LoVo (cell line): ENCODE measurements at places on chromosomes 2 and 18.
A peak's percentile ranks its signal among the peaks of the same experiment; 100 is the strongest.

GRCh38 chr2:8412586-8412985 lies 269.3 kb upstream of the ID2 start:
- no peak for DNase-seq

DNA sequence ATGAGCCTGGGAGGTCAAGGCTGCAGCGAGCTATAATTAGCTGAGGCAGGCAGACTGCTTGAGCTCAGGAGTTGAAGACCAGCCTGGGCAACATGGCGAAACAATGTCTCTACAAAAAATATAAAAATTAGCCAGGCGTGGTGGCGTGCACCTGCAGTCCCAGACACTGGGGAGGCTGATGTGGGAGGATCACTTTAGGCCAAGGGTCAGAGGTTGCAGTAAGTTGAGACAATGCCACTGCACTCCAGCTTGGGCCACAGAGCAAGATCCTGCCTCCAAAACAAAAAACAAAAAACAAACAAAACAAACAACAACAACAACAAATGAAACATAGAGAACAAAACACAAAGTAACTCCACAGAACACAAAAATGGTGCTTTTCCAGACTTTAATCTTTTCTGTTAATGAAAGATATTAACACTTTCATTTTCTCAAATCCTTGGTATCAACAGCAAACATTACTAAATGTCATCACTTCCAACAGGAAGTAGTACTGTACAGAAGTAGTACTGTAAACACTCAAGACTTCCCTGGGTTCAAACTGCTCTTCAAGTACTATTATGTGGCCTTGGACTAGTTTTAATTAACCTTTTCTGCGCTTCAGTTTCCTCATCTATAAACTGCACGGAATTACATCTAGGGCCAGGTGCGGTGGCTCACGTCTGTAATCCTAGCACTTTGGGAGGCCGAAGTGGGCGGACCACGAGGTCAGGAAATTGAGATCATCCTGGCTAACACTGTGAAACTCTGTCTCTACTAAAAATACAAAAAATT lies 27.9 kb downstream of the PUM2 start:
- no peak for DNase-seq

DNA sequence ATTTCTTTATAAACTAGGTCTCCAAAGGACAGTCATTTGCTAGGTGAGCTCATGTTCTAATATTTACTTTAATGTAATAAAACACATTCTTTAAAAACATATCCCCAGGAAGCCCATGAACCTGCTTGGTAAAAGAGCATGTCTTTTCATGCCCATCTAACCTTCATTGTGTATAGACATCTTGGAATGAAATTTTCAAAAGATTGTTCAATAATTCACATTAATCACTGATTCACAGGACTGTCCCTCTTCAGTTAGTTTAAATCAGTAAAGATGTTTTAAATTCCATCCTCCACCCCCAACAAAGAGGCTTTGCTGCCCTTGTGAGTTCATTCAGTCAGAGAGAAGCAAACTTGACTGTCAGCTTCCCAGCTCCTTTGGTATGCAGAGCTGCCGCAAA lies 633.4 kb upstream of the CELF4 start:
- no peak for DNase-seq

DNA sequence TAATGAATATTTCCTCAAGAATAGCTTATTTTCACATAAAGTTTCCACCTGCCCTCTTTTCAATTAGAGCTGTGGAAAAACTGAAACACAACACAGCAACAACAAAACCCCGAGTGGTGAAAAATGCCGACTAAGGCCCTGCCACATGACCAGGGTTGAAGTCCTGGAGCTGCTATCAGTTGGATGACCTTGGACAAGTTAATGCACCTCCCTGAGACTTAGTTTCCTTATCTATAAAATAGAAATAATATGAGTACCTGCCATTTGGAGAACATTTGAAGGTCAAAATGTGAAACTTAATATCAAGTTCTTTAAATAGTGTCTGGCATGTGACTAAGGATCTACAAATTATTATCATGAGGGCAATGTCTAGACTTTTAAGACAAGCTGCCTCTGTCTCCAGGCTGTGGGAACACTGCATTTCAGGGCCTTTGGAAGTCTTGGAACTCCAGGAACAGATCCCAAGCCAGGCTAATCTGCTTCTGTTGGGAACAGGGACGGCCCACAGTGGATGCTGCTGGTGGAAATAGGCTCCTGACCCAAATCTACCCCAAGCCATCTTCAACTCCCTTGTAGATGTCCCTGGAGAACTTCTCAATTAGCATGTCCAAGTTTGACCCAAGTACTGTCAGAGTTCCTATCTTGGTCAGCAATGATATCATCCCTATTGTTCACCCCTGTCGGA lies 42.0 kb upstream of the TRIB2 start:
- no peak for DNase-seq

DNA sequence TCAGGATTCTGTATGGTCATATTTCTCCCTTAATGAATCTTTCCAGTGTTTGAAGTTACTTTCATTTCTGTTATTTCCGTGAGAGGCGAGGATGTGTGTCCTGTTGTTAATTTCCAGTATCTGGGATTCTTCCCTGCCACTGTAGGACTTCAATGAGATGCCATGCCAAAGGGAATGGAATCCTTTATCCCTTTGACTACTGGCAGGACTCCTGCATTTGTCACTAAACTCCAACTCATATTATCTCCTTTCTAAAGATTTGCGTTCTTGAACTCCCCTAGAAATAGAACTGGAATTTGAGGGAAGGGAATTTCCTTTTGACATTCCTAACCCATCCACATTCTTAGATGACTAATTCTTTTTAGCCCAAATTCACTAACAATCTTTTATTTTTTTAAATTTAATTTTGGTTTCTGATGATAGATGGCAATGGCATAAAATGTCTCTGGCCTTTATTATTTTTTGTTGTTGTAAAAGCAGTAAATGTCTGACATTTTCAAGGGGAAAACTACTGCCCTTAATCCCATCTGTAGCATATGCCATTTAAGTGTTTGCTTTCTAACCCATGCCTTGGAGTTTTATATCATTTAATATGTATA lies 87.8 kb upstream of the EML6 start:
- DNase-seq, result no peak

DNA sequence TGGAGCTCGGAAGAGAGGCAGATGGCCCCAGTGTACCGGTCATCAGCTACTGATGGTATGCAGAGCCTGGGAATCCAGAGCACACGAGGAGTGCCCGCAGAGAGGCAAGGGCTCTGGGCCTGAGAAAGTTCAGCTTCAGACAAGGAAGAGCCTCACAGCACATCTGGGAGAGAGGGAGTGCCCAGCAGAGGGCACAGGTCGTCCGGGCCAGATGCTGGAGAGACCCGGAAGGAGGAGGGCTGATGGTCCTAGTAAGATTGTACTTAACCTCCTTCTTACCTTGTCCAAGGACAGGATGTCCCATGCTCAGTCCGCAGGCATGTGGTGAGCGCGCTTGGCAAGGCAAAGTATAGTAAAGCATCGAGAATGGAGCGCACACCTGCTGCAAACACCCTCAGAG lies 24.4 kb upstream of the CHMP1B start:
- no peak for DNase-seq

DNA sequence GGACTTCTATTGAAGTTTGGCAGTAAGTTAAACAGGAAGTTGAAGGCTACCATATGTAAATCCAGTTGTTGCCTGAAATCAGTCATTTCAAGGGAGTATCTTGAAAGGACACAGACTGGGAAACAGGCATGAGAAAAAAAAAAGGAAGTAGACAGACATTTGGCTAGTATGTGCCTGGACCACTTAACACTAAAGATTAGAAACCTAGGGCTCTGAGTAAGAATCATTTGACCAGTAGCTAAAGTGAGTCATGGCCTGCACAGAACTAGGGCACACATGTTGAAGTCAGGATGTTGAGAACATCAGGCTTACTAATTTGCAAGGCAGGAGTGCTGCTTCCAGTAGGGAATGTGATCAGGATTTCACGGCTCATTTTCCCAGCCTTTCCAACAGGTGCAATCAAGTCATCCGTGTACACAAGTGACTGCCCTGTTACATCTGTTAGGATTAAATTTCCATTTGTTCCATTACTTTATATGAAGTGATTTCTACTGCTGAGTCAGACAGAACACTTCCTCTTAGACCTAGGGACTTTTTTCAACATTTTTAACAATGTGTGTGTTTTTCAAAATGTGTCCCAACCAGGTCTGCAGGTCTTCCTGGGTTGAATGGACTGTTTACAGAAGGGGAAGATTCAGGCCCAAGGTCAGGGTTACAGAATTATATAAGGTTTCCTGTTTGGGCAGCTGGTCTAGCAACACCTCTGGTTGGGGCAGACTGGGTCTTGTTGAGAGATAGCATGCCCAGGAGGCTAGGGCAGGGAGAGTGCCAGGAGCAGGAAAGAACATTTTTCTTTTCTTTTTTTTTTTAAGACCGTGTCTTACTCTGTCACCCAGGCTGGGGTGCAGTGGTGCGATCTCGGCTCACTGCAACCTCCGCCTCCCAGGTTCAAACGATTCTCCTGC lies 145.6 kb downstream of the TGIF1 start:
- DNase-seq, result peak; percentile 76

DNA sequence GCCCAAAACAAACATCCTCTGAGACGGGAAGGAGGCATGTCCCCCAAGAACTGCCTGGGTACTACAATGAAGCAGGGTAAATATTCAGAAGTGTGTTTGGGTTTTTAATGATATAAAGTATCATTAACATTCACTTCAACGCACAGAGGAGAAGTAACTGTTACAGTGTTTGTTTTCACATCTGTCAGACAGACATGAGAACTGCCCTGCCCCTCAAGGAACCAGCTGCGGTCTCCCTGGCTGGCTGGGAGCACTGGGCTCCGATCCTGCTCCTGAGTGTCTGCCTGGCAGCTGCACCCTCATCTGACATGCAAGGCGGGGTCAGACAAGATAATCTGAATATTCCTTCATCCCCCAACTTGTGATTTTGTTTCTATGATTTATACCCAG lies 75.6 kb downstream of the MBP start:
- no peak for DNase-seq

GRCh38 chr2:126883666-126884040 lies 15.0 kb upstream of the TEX51 start:
- no peak for DNase-seq

DNA sequence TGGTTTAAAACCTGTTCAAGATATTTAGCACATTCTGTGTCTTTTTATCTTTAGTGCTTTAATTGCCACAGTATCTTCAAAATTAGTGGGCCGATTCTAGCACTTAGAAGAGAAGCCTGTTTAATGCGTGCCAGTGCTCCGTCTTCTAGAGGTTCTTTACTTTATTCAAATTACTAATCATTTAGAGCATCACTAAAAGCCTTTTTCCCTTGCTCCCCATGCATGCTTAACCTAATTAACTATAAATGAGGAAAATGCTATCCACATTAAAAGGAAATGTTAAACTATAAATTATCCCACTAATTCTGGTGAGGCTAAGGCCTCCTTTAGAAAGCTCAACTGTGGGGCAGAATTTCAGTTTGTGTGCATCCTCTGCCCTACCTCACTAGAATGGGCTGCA lies 31.5 kb upstream of the INSIG2 start:
- no peak for DNase-seq

- no peak for DNase-seq
These were observed 7.3 kb downstream of the PXDN start for GRCh38 chr2:1736997-1737480.

GRCh38 chr2:121387591-121388325 lies 102.8 kb upstream of the TFCP2L1 start:
- DNase-seq, result no peak

GRCh38 chr2:182545420-182546167 lies 118.8 kb upstream of the PDE1A start:
- DNase-seq, result no peak

DNA sequence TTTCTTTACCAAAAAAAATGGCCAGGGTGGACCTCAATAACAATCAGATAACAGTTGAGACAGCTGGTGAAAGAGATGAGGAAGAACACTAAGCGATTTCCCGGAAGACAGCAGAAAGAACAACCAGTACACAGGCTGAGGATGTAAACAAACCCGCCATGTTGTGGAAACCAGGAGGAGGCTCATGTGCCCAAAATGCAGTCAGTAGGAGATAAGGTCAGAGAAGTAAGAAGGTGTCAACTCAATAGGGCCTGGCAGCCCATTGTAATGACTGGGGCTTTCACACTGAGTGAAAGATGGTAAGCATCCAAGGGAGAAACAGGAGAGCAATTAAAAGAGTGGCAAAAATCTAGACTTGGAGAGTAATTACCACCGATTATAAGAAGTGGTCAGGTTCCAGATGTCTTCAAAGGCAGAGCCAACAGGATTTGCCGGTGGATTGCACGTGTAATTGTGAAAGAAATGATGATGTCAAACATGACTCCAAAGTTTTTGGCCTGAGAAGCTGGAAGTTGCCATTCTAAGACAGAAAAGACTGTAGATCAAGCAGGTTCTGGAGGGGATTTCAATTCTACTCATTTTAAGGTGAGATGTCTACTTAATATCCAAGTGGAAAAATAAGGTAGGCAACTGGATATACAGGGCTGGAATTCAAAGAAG lies 77.7 kb upstream of the CYP1B1 start:
- no peak for DNase-seq

DNA sequence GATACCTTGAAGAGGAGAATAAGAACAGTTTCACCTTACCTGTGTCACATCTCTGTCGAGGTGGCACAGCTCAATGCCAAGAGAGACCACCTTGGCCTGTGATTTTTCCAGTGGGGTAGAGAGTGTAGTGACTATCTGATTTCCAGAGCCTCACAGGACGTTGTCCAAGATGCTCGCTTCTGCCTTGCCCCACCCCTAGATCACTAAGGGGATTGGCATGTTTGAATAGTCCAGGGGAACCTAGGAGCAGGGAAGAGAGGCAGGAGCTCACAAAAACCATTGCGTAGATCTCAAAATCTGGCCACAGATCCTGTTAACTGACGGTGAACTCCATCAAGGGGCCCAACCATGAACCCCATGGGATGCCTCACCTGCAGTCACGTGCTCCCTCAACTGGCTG lies 24.2 kb downstream of the TMEM178A start:
- DNase-seq, result no peak
